ENCODE measurements at places on chromosomes 2 and 18. TPM values are rescaled to one million over a fixed set of nuclear protein-coding genes. Genes with fewer than 3 reads are reported as not detected.

The GCG gene
- not detected for polyA plus RNA-seq

The CRYGD gene
- polyA plus RNA-seq, result not detected

The SERPINB13 gene
- not detected for polyA plus RNA-seq

The ITGB6 gene
- 13.4 TPM for polyA plus RNA-seq

The ALKAL2 gene
- polyA plus RNA-seq, result 8.0 TPM

The REG3G gene
- 19.4 TPM for polyA plus RNA-seq

The TMEM178A gene
- polyA plus RNA-seq, result 48.0 TPM

The NLRC4 gene
- 0.49 TPM for polyA plus RNA-seq

The PCGF1 gene
- polyA plus RNA-seq, result 20.1 TPM

- no peak for DNase-seq
Measured at GRCh38 chr2:1405124-1405523, 8.1 kb upstream of the TPO start.

- peak; percentile 29 for DNase-seq
Measured at GRCh38 chr18:33923980-33924379, 300.7 kb downstream of the NOL4 start.

GRCh38 chr2:81481994-81482368 is 1177.4 kb upstream of the LRRTM1 start:
- DNase-seq, result no peak

DNA sequence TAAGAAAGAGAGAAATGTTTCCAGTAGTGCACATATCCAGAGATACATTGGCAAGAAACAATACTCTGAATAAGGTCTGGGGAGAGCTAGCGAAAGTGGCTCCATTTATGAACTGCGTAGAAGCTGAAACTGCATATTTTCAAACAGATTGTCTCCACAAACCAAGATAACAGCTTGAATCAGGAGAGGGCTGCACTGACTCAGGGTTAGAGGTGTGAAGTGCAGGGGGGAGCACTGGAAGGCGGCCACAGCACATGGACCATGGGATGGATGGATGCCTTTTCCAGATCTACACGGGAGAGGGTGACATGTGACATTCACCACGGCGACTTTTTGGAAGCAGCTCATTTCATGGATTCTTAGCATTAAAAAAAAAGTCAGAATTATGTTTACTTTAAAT is 729.4 kb downstream of the RNF144A start:
- no peak for DNase-seq

- no peak for DNase-seq
Measured at GRCh38 chr2:181879295-181879694, 12.2 kb upstream of the ITPRID2 start.

GRCh38 chr2:187842978-187843847 is 289.0 kb upstream of the TFPI start:
- peak; percentile 76 for DNase-seq

DNA sequence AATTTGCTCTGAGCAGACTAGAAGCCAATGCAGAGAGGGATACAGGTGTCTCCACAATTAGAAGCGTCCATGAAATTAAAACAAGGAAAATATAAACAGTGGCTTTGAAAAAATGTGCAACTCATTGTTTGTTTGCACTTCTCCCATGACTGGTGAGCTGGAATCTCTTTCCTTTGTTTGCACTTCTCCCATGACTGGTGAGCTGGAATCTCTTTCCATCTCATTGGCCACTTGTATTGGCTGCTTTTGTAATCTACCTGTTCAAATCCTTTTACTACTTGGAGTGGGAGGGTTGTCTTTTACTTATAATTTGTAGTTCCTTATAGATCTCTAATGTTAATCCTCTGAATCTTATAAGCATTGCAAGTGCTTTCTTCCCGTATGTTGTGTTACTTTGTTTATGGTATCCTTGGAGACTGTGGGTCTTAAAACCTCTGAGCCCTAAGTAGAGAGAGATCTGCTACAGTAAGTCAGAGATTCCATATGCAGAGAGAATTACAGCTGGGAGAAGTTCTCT is 94.1 kb downstream of the RTN4 start:
- no peak for DNase-seq

DNA sequence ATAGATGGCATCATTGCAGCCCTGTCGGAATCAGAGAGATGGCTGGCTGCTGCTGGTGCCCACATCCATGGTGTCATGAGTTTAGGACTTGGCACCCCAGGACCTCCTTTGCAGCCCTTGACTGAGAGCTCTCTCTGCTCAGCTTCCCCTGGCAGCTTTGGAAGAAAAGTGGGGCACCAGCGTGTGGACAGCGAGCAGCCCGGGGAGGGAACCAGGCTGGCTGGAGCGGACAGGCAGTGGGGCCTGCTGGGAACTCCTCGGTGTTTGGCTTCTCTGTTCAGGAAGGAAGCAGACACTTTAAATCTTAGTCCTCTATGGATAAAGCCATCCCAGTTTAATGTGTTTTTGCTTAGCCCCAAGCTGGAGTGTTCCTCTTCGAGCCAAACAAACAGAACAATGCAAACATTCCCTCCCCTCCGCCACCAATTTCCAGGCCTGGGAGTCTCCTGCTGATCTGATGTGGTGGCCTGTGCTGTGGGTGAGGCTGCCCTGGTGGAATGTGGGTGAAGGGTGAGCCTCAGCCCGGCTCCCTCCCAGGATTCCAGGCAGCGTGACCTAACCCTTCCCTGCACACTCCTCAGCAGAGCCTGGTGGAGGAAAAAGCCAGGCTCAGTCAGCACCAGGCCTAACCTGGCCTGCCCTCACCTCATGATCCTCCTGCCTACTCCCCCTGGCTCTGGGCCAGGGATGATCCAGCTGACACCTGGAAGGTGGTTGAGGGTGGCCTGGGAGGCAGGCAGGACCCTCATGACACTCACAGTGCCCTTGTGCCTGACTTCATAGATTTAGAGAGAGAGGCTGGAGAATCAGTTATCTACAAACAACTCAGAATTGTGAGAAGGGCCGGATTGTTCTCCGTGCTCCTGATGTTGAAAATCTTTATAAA is 21.6 kb upstream of the ITGB6 start:
- DNase-seq, result peak; percentile 59

- DNase-seq, result no peak
Measured at GRCh38 chr2:15814403-15814802, 125.9 kb upstream of the MYCN start.

GRCh38 chr18:56148373-56148772 is 490.0 kb downstream of the TXNL1 start:
- no peak for DNase-seq

DNA sequence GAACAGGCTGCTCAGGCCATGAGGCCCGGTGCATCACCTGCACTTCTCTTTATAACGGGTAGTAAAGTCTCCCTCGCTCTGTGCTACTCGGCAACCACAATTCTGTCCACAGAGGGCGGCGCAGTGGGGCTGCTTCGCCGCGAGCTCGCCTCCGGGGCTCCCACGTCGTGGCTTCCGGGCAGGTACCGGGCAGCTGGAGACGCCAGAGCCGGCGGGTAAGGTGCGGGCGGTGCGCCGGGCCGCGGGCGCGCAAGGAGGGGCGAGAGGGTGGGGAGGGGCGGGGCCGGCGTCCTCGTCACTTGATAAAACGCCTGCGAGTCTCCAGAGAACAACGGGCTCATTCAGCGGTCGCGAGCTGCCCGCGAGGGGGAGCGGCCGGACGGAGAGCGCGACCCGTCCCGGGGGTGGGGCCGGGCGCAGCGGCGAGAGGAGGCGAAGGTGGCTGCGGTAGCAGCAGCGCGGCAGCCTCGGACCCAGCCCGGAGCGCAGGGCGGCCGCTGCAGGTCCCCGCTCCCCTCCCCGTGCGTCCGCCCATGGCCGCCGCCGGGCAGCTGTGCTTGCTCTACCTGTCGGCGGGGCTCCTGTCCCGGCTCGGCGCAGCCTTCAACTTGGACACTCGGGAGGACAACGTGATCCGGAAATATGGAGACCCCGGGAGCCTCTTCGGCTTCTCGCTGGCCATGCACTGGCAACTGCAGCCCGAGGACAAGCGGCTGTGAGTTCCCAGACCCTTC is at the start of gene ITGA6:
ITGA6 (plus strand) TSS at position 331 of the 734 bp plus-strand sequence.
- DNase-seq, result peak; percentile 91

GRCh38 chr2:121356058-121356640 is 71.1 kb upstream of the TFCP2L1 start:
- DNase-seq, result peak; percentile 87

DNA sequence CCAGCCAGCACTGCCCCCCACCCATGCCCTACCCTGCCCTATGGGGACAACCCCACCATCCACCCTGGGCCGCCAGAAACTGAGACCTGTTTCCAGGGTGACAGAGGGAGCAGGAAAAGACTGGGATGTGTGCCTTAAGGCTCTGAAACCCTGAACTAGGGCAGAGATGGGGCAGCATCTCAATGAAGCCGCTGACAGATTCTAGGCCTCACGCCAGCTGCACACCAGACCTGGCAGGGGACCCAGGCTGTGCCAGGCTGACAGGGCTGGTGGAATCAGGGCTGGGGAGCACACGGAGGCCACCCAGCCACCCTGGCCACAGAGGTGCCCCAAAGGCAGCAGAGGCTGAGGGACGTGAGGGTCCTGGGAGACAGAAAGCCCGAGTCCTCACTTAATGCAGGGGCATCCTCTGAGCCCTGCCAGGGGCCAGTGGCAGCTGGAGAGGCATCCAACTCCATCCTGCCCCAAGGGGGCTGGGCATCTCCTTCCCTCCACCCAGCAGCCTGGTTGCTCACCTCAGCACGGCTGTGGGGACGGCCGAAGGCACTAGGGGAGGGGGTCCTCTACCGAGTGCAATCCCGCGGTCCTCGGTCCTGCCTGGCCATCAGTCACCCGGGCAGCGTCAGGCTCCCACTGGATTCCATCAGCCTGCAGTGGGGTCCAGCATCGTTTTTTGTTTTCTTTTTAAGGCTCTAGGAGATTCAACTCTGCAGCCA is 169.2 kb downstream of the ZFP36L2 start:
- no peak for DNase-seq

Data from kidney (tissue), 22 donors.